ENCODE measurements at places on chromosomes 11 and 22.

GRCh38 chr11:119880143-119880542 is 151.1 kb upstream of the NECTIN1 start:
- no peak for DNase-seq

DNA sequence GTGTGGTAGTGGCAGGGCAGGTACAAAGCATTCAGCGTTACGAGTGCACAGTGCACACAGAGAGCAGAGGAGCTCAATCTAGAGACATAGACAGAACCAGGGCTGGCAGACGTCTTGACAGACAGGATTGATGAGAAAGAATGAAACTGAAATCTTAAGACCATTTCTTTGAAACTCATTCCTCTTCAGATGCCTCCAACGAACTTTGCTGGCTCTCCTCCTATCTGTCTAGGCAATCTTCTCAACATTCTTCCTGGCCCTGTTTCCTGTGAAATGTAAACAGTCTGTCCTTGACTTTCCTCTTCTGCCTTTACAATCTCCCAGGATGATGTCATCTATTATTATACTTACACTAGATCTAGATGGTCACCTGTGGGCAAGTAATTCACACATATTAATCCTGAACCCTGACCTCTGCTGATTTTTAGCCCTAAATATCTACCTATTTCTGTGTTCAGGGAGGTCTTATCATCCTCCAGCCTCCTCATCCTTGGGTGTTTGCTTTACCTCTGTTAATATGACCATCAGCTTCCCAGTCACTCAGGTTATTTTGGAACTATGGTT is 119.5 kb downstream of the ENTHD1 start:
- DNase-seq: no peak

DNA sequence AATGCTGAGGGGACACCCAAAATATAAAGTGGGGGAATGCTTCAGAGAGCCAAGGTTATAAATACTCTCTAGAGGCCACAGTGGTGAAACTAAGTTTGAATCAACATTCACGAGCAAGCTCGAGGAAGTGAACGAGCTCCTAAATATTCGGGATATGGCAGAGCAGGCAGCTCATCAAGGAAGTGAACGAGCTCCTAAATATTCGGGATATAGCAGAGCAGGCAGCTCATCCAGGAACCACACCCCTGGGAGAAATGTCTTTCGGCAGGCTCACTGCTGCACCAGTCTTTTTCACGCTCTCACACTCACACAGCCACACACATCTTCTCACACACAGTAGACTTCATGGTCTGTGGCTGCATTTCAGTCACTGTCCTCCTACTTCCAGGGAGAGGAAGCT is 787.5 kb downstream of the OPCML start:
- DNase-seq: no peak

DNA sequence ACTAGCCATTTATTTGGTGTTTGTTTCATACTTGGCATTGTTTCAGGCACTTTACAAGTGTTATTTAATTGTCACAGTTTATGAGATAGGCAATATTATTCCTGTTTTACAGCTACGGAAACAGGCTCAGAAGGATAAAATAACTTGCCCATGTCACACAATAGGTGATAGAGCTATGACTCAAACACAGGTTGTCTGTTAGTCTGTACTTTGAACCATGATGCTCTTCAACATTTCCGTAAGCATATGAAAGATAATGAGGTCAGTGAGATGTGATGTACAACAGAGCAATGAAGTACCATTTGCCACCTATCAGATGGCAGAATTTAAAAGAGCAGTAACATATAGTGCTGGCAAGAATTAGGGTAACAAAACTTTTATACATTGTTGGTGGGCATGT is 15.3 kb downstream of the TUG1 start:
- no peak for DNase-seq

DNA sequence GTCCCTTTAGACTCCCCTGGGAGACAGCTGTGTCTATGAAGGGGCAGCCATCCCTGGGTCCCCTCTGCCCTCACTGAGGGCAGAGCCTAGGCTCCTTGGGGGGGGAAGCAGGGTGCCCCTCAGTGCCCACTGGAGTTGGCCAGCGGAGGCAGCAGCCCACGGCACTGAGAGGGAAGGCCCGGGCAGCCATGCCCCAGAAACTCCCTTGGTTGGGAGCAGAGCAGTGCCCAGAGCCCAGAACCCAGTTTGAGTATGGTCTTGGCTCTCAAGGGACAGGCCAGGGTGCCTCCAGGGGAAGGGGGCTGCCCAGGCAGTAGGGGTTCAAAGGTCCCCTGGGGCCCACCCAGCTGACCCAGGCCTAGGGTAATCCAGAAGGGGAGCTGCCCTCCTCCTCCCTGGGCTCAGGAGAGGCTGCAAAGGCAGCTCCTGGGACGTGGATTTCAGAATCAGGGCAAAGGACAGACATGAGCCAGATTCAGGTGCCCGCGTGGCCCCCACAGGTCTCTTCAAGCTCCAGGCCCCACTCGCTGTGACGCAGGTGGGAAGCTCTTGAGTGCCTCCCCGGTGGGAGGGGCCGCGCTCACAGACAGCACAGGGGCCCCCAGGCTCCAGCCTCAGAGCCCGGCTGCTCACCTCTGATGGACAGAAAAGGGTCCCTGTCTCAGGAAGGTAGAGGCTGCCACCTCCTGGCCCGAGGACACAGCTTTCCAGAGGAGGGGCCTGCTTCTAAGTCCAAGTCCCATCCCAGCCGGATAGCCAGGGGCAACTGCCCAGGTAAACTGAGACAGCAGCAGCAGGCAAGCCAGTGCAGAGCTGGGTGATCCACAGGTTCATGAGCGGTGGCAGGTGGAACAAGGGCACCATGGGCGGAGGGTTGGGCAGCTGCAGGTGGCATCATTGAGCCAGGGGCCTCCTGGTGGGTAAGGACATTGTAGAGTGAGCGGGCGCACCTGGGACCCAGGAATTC is 2.6 kb downstream of the C11orf21 start:
- peak; percentile 65 for DNase-seq

All from upper lobe of left lung (tissue), 6 donors.